ENCODE measurements at places on chromosomes 2 and 18. TPM values are rescaled to one million over a fixed set of nuclear protein-coding genes. Genes with fewer than 3 reads are reported as not detected.

The ST6GAL2 gene
- total RNA-seq, result 0.11 TPM

The DSG1 gene
- not detected for total RNA-seq

The TNFAIP6 gene
- total RNA-seq, result 67.4 TPM

The ANKRD53 gene
- total RNA-seq, result 0.50 TPM

The ALPP gene
- not detected for total RNA-seq

The PLCD4 gene
- 2.6 TPM for total RNA-seq

The NR4A2 gene
- 0.11 TPM for total RNA-seq

The ANKRD62 gene
- total RNA-seq, result not detected

The EGR4 gene
- not detected for total RNA-seq

The SMAD4 gene
- 106 TPM for total RNA-seq

The NT5C1B gene
- total RNA-seq, result 0.33 TPM

The CD8B gene
- not detected for total RNA-seq

The CHRNG gene
- total RNA-seq, result not detected

The CRIM1 gene
- total RNA-seq, result 177 TPM

The TUBA3E gene
- total RNA-seq, result not detected

The ACP1 gene
- 78.9 TPM for total RNA-seq

Measured in uterine smooth muscle cell (primary cell).